ENCODE measurements at places on chromosomes 16 and 17. TPM values are rescaled to one million over a fixed set of nuclear protein-coding genes. Genes with fewer than 3 reads are reported as not detected.

TMEM235 gene
- total RNA-seq: not detected

FBXW10 gene
- not detected for total RNA-seq

CD68 gene
- total RNA-seq: 47.6 TPM

CD79B gene
- total RNA-seq: not detected

IL17C gene
- 1.4 TPM for total RNA-seq

PLXDC1 gene
- not detected for total RNA-seq

EFCAB5 gene
- 0.18 TPM for total RNA-seq

KIF19 gene
- total RNA-seq: not detected

UBALD2 gene
- 7.6 TPM for total RNA-seq

C1QTNF8 gene
- not detected for total RNA-seq

C1QTNF1 gene
- 28.3 TPM for total RNA-seq

CIAPIN1 gene
- 37.7 TPM for total RNA-seq

PRSS21 gene
- 5.5 TPM for total RNA-seq

GID4 gene
- 5.8 TPM for total RNA-seq

HBM gene
- not detected for total RNA-seq

OR3A3 gene
- not detected for total RNA-seq

ZNF469 gene
- 1.8 TPM for total RNA-seq

CHST5 gene
- total RNA-seq: not detected

RNF40 gene
- total RNA-seq: 80.1 TPM

TBC1D3G gene
- total RNA-seq: not detected

EVPL gene
- 0.58 TPM for total RNA-seq

NPIPA2 gene
- total RNA-seq: not detected

ACSM5 gene
- total RNA-seq: not detected

ADORA2B gene
- 65.2 TPM for total RNA-seq

GOSR1 gene
- 8.9 TPM for total RNA-seq

MT2A gene
- total RNA-seq: 392 TPM

SRCIN1 gene
- not detected for total RNA-seq

CD300A gene
- not detected for total RNA-seq

C17orf78 gene
- total RNA-seq: not detected

OR4D1 gene
- total RNA-seq: not detected

TEKT1 gene
- not detected for total RNA-seq

CCDC40 gene
- total RNA-seq: 0.29 TPM

GGNBP2 gene
- total RNA-seq: 37.2 TPM

TCAP gene
- 0.35 TPM for total RNA-seq

KIF2B gene
- total RNA-seq: not detected

KRTAP4-16 gene
- total RNA-seq: not detected

DHRS7C gene
- total RNA-seq: not detected

CCNF gene
- total RNA-seq: 25.2 TPM

TMEM114 gene
- total RNA-seq: not detected

KRTAP29-1 gene
- not detected for total RNA-seq

OR1D2 gene
- total RNA-seq: not detected

CNGB1 gene
- total RNA-seq: not detected

FBXW10B gene
- total RNA-seq: not detected

RHBDL3 gene
- under 0.01 TPM for total RNA-seq

CDK3 gene
- total RNA-seq: 1.2 TPM

NUTF2 gene
- total RNA-seq: 103 TPM

PRKAR1A gene
- 175 TPM for total RNA-seq

FOXL1 gene
- total RNA-seq: 11.7 TPM

KRTAP9-4 gene
- total RNA-seq: not detected

TBC1D3H gene
- total RNA-seq: not detected

EXOC3L1 gene
- not detected for total RNA-seq

NARF gene
- total RNA-seq: 50.3 TPM

NT5C gene
- 120 TPM for total RNA-seq

Data from myometrial cell (primary cell).